ENCODE measurements at places on chromosomes 12 and 14.
A peak's percentile ranks its signal among the peaks of the same experiment; 100 is the strongest.

DNA sequence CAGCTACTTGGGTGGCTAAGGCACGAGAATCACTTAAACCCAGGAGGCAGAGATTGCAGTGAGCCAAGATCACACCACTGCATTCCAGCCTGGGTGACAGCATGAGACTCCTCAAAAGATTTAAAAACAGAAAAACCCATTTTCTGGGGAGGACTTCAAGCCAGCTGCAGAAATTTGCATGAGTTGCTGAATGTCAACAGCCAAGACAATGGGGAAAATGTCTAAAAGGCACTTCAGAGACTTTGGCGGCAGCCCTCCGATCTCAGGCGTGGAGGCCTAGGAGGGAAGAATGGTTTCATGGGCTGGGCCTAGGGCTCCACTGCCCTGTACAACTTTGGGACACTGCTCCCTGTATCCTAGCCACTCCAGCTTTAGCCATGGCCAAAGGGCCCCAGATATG, 177.8 kb upstream of the C14orf180 start:
- DNase-seq: no peak

DNA sequence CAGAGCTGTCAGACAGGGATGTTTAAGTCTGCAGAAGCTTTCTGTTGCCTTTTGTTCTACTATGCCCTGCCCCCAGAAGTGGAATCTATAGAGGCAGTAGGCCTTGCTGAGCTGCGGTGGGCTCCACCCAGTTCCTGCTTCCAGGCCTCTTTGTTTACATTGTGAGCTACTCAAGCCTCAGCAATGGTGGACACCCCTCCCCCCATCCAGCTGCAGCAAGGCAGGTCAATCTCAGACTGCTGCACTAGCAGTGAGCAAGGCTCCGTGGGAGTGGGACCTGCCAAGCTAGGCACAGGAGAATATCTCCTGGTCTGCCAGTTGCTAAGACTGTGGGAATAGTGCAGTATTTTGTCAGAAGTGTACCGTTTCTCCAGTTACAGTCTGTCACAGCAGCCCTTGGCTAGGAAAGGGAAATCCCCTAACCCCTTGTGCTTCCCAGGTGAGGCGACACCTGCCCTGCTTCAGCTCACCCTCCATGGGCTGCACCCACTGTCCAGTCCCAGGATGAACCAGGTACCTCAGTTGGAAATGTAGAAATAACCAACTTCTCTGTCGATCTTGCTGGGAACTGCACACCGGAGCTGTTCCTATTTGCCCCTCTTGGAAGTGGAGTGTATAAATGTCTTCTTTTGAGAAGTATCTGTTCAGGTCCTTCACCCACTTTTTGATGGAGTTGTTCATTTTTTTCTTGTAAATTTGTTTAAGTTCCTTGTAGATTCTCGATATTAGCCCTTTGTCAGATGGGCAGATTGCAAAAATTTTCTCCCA, 213.5 kb upstream of the SLC38A2 start:
- DNase-seq: no peak

GRCh38 chr12:26473291-26473690, 277.9 kb downstream of the SSPN start:
- no peak for DNase-seq

DNA sequence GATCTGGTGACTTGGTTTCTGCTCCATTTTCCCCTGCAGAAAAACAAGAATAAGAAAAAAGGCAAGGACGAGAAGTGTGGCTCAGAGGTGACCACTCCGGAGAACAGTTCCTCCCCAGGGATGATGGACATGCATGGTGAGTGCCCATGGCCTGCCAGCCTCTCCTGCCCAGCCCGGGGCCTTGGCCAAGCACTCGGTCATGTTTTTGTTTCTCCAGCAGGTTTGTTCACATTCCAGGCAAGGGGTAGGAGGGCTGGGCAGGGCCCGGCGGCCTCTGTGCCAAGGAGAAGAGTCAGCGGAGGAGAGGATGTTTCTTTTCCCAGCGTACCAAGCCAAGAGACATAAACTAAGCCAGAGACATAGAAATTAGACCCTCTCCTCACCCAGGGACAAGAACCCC, 13.6 kb downstream of the BCL7A start:
- DNase-seq: peak; percentile 17

- DNase-seq: no peak
These were observed 31.5 kb downstream of the NUMB start for GRCh38 chr14:73426877-73427276.

GRCh38 chr14:31717294-31718085, 156.3 kb downstream of the NUBPL start:
- no peak for DNase-seq

DNA sequence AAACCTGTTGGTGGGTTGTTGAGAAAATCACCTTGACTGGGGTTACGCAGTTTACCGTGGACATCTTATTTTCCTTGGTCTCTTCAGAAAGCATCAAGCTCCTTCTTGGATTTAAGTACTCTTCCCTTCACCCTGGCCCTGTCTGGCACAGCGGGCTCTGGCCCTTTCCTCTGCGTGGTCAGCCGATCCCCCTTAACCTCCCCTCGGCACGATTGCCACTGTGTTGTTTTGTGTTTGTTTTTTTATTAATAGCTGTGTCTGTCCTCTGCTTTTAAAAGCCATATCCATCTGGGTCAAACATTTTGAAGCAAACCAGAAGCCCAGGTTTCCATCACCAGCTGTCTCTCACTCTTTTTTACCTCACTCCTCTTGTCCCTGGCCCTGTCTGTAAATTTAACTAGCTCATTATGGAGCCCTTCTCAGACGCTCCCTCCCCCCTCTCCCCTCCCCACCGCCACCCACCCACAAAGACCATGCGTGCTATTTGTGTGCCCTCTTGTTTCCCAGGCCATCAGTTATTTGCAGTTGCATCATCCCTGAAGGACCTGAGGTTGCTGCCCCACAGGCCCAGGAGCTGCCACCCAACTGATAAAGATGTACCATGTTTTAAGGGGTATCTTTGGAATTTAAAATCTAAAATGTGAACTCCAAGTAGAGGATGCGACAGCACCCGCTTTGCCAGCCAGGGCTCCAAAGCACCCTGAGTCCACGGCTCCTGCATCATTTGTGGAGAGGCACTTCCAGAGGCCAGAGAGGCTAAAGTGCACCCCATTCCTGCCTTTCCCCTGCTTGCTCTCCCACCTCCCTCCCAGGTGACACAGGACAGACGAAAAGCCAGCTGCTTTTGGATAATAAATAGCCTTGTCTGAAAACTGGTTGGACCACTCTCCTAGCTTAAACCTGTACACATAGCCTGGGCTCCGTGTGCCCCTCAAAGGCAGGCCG, 3.9 kb downstream of the BCL11B start:
- no peak for DNase-seq

DNA sequence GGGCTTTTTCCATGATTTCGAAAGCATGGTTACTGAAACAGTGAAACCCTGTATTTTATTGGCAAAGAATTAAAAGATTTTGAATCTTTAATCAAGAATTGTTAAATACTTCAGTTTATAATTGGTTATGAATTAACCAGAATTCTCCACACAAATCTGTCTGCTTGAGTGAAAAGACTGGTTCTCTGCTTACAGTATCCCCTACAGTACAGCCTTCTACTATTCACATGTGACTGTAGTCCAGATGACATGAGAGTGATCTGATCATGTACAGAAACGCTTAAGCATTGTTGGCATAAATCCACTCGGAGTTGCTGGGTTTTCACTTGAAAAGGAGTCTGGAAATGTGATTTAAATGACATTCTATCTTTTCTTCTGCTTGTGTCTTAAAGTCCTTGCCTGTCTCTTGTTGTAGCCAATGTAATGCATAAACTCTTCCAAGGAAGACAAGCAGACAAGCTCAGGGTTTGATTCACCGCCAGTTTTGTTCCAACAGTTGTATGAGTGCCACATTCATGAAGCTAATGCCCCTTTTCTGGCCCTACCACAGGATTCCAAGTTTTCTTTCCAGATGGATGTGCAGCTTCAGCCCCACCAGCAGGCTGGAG, 222.0 kb upstream of the LRIG3 start:
- no peak for DNase-seq

DNA sequence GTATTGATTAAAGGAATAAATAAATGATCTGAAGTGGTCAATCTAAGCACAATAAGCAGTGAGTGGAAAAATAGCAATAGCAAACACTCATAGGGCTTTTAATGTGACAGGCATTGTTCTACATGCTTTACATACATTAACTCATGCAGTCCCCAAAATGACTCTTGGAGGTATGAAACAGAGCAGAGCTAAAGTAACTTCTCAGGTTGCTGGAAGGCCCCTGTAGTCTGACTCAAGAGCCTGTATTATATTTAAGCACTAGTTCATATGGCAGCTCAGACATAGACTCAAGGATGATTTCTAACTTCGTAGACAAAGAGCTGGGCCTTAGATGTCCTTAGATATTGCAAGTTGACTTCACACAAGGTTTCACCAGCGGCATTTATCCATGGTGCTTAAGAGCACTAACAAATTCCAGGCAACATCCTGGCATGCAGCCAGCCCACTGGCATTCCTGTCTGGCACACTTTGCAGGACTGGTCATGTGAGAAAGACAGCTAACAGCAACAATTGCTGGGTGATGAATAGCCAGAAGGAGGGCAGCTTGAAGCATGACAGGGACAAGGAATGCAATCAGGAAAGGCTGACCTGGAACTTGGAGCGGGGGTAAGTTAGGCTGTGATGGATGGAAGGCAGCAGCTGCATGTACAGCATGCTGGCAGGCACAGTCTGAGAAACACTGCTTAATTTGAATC, 22.9 kb upstream of the KTN1 start:
- peak; percentile 60 for DNase-seq

DNA sequence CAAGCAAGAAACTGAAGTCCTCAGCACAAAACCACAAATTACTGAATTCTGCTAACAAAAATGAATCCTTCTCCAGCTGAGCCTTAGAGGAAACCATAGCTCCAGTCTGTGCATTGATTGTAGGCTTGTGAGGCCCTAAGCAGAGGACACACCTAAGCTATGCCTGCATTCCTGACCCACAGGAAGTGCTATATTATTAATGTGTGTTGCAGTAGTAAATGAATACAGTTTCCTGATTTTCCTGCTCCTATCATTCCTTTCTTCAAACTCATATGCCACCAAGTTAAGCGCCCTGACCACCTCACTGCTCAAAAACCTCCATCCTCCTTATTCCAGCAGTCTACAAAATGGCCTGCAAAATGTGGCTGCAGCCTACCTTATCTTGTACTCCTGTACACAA, 151.9 kb upstream of the ABCD2 start:
- no peak for DNase-seq

DNA sequence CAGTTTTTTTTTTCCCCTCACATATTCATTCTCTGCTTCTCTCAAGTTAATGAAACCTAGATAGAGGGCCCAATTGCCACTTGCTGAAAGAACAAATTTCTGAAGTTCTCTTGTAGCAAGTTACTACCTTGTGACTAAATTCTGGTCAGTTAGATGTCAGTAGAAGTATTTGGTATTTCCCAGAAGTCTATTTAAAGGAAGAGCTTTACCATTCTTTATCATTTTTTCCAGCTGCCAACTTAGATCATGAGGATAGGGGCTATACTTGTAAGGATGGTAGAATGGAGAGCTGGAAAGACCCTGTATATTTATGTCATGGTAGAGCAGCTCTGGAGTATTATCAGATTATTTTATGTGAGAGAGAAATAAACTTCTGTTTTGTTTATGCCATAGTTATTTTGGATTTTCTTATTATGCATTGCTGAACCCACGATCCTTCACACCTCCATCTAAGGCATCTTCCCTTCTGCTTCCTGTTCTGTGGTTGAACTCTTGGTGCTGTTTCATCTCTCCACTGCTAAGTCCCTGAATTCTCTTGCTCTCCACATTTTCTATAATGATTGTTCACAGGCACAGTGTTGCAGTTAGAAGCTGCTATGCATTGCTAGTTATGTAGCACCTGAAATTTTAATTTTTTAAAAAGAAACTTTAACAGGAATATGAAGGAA, 25.9 kb downstream of the FUT8 start:
- no peak for DNase-seq

- DNase-seq: no peak
These were observed 57.6 kb downstream of the CRADD start for GRCh38 chr12:93734784-93735183.

GRCh38 chr14:80798878-80799277, 142.7 kb downstream of the CEP128 start:
- DNase-seq: no peak

DNA sequence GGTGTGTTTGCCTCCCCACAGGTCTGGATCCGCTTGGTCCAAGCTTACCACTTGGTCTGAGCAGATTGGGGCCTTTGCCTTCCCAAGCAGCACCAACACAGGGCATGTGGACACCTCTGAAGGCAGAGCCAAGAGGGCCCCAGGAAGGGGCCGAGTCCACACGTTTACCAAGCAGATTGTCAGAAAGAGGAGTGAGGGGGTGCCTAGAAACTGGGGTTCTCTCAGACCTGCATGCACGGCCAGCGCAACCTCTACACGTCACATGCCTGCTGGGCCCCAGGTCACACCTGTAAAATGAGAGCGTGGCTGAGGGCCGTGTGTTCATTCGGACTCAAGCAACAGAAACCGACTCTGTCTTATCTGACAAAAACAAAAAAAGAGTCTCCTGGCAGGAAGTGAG, 96.9 kb downstream of the PAPOLA start:
- DNase-seq: no peak

DNA sequence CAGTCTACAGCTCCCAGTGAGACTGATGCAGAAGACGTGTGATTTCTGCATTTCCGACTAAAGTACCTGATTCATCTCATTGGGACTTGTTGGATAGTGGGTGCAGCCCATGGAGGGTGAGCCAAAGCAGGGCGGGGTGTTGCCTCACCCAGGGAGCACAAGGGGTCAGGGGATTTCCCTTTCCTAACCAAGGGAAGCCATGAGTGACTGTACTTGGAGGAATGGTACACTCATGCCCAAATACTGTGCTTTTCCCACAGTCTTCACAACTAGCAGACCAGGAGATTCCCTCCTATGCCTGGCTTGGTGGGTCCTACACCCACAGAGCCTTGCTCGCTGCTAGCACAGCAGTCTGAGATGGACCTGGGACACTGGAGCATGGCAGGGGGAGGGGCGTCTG, 21.0 kb upstream of the ABCC9 start:
- no peak for DNase-seq

DNA sequence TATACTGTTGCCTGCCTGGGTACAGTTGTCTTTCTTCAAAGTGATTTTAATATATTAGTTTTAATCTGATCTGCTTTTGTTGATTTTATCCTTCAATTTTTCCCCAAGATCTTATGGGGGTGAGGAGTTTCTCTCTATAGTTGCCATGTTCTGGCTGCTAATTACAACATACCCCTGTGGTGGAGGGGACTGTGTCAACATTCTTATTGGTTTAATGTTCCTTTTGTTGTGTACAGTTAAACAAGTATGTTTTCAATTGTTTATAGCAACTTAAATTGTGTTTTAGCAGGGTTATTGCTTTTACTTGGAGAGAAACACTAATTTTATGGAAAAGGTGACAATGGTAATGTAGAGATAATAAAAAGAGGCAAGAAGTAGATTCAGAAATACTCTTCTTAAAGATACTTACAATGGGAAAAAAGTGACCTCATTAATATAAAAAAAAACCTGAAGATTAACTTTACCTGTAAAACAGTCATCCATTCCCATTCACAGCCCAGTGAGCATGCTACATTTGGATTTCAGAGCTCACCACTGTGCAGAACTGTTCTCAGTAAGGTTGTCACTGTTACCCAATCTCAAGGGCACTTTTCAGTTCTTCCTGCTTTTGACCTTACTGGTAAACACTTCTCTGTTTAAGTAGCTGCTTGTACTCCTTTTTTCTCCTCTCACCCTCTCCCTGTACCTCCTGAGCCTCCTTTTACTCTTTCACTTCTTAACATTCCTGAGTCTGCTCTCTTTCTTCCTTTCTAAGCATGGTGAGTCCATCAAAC, 8.1 kb upstream of the LRRK2 start:
- no peak for DNase-seq

- DNase-seq: peak; percentile 59
These were observed 20.4 kb downstream of the NINJ2 start for GRCh38 chr12:642633-643474.

- no peak for DNase-seq
These were observed 221.3 kb upstream of the RTL1 start for GRCh38 chr14:101124815-101125214.
